ENCODE measurements at places on chromosomes 13 and 19.

DNA sequence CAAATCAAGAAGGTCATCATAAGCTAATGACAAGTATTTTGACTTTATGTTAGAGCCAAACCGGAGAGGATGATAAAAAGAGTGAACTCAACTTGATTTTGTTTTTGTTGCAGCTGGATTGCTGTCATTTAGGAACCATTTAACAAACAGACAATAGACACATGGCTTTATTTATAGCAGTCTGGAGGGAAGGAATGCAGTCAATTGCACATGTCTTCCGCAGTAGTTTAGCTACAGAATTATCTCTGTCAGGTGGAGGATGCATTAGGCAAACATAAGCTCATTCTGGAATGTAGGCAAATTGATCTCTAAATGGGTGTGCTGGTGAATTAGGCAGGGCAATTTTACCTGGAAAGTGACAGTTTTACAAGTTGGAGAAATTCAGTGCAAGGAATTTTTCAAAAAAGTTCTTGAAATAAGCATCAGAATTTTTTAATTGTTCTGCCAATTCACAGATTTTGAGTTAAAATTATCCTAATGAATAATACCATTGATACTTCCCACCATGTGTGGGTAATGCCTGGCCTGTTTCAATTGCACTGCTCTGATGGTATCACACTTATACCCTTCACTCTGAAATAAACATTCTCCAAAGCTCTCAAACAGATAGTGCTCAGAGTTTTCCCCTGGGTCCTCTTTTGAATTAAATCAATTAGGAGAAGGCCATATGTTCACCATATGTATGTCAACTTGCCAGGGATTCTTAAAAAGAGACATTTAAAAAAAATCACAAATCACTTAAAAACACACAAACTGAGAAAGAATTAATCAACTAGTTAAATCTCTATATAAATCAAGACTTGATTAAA lies 318.3 kb downstream of the NDFIP2 start:
- DNase-seq = no peak

GRCh38 chr13:33634546-33634982 lies 183.4 kb upstream of the RFC3 start:
- DNase-seq = no peak

GRCh38 chr13:45847554-45848224 lies 3.9 kb downstream of the SIAH3 start:
- DNase-seq = peak; percentile 87

- no peak for DNase-seq
These were observed 283.6 kb downstream of the LMO7 start for GRCh38 chr13:75919660-75920199.

DNA sequence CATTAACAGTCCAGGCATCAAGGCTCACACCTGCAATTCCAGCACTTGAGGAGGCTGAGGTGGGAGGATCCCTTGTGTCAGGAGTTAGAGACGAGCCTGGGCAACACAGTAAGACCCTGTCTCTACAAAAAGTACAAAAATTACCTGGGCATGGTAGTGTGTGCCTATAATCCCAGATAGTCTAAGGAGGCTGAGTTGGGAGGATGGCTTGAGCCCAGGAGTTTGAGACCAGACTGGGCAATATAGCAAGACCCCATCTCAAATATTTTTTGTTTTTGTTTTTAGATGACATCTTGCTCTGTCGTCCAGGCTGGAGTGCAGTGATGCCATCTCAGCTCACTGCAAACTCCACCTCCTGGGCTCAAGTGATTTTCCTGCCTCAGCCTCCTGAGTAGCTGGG lies 40.1 kb upstream of the ONECUT3 start:
- no peak for DNase-seq

- DNase-seq = no peak
These were observed 2541.1 kb downstream of the PCDH9 start for GRCh38 chr13:64688893-64689677.

GRCh38 chr19:48975947-48976847 lies 11.1 kb downstream of the FTL start:
- peak; percentile 65 for DNase-seq

DNA sequence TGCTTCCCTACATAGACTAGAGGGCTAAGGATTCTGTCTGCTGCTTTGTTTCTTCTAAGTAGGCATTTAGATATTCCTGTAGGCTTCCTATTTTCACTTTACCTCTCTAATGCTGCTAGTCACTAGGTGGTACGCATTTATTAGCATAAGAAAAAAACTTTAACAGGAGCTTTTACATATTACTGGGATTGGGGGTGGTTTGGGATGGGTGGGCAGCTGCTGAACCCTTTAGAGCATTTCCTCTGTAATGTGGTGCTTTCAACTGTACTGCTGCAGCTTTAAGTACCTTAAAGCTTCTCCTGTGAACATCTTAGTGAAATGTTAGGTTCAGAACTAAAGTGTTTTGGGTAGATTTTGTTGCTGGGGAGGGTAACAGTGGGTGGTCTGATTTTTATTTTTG lies 92.6 kb downstream of the ZNF486 start:
- no peak for DNase-seq

DNA sequence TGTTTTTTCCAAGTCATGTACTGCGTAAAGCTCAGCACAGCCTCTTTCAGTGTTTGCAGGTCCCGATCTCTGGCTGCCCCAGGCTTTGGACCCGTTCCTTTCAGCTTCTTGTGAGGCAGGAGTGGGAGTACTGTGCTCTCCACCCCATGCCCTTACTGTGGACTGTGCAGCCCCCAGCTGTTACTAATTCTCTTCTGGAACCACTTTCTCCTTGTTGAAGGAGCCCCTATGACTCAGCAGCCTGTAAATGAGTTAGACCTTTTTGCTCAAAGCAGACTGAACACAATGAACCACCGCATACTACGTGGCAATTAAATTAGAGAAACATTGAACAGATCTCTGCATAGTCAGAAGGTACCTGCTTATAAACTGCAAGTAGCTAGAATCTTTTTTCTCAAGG lies 39.0 kb downstream of the SERTM1 start:
- peak; percentile 53 for DNase-seq

DNA sequence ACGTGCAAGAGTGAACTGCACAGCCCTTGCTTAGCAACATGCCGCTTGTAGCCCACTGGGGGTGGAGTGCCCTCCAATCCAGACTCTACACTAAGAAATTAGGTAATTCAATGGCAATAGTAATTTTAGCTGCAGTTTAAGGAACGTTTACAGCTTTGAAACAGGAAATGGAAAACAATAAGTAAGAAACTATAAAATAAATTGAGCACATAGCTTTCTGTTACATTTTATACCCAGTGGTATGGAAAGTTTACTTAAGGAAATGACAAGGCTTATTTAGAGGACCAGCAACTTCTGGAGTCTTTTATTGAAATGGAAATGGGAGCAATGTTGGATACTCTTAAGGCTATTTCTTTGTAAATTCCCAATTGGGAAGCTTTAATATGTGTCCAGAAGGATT lies 373.2 kb downstream of the KCNRG start:
- no peak for DNase-seq

DNA sequence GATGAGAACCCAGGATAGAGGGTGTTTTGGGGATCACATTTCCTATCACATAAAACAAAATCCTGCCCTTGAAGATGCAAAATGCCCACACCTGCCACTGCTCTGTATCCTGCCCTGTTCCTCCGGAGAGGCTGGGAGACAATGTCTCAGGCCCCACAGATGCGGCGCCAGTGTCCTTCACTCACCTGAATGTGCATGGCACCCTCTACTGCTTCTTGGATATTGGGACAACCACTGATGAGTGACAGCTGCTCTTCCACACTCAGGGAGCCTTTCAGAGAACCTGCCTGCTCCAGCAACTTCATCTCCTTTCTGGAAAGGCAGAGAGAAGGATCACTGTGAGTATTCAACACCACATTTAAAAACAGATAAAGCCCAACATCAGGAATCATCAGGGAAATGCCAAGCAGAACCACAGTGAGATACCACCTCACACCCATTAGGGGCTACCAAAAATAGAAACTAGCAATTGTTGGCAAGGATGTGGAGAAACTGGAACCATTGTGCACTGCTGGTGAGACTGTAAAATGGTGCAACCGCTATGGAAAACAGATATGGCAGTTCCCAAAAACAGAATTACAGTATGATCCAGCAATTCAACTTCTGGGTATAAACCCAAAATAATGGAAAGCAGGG lies 36.4 kb downstream of the CRYL1 start:
- peak; percentile 51 for DNase-seq

GRCh38 chr19:19538061-19538784 lies at the start of gene CILP2:
Gene CILP2, plus strand, starts transcription at chr19:19538265. Its CDS starts 85 bp downstream, at chr19:19538350.
- peak; percentile 85 for DNase-seq

Data from kidney (tissue), 22 donors.